ENCODE measurements at places on chromosomes 4 and X. TPM values are rescaled to one million over a fixed set of nuclear protein-coding genes. Genes with fewer than 3 reads are reported as not detected.

DNA sequence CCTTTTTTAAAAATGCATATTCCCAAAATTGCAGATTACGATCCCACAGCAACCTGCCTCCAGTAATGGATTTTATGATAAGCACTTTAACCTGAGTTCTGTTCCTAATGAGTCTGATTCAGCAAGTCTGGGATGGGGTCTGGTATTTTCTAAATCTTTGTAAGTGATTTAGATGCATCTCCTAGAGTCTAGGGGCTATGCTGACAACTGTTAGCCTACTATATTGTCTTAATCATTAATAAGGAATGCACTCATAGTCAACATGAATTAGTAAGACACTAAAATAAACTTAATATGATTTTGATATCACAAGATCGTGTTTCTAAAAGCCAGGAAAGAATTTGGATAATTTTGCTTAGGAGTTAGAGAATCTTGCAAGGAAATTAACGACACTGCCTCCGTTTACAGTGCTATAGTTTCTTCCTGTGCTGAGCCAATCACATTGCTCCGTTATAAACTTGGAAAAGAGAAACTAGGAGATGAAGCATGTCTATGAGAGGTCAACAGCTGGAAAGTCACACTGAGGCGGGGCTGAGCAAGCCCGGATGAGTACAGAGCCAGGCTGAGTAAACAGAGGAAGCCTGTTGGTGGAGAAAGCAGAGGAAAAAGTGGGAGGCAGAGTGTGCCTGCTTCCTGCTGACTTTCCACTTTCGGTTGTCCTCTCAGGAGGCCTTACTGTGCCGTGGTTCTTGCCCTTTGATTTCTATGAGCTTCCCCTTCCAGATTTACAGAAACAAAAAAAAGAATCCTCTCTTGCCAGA is 5.4 kb downstream of the SCARB2 start:
- DNase-seq = no peak

- no peak for DNase-seq
Measured at GRCh38 chrX:79604364-79604763, 237.2 kb upstream of the ITM2A start.

DNA sequence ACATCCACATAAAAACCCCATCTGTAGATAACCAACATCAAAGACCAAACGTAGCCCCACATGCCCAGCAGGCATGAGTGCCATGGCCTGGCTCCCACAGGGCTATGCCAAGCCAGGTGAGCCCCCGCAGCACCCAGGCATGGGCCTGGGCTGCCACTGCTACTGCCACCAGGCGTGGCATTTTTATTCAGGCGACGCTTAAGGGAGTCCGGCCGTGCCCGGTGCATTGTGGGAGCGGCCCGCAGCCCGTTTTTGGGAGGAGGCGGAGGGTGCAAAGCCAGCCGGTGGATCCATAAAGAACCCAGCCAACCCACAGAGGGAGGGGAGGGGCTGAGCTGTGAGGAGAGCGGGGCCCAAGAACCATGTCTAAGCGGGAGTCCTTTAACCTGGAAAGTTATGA is 205.9 kb downstream of the CHIC1 start:
- no peak for DNase-seq

DNA sequence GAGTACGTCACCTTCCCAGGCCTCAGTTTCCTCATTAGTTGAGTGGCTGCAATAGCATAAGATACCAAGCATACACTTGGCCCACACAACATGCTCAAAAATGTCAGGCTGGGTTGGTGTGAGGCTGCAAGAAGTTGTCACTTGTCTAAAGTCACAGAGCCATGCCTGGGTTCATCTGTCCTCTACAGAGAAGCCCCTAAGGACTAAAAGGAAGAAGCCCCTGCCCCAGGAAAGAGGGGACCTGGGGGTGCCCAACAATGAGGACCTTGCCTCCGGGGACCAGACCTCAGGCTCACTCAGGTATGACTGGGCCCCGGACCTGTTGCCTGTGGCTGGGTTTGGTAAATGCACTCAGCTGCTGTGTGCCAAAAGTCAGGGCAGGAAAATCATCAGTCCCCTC is 82.7 kb downstream of the CRMP1 start:
- DNase-seq = no peak

DNA sequence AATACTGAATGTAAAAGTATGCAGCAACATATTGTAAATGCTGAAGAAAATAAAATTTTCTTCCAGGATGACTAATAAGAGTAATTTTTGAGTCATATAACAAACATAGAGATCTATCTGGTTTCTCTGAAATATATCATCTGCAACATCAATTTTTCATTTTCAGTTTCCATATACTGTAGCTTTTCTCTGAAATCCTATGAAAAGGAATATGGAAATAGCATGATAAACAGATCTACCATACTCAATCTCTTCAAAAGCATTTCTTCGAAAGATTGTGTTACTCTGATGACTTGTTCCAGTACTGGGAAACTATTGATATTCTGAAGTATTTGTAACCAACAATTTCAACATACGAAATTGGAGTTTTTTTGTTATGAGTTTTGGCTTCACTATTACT is 1156.7 kb downstream of the FAM133A start:
- DNase-seq = no peak

DNA sequence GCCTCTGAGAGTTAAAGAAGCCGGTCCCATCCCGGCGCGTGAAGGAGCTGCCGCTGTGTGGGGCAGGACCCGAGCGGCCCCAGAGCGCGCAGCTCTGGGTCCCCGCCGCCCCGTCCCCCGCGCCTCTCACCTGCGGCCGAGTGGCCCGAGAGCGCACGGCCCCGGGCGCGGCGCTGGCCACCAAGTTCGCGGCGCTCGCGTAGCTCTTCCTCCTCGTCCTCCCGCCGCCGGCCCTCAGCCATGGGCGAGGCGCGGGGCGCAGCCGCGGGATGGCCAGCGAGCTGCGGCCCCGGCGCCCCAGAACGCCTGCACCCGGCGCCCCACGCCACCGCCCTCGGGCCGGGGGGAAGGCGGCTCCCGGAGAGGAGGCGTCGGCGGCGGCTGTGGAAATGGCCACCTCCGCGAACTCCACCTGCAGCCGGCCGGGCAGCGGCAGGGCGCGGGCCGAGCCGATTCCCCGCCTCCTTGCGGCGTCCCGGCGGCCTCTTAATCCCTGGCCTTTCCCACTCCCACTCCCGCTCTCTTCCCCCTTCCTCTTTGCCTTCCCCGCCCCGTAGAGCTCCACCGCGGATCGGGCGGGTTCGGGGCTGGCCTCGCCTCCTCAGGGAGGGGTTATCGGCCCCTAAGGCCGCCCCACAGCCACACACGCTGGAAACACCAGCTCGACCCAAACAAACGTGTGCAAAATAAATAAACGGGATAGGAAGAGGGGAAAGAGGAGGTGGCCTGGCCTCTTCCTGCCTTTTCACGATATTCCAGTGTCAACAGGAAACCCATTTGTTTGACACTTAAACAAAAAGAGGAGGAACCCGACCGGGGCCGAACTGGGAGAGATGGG is at the start of gene SH3D19:
Gene SH3D19 (minus strand): TSS at position 495 of the 838 bp plus-strand sequence. CDS start 253 bp downstream, at position 242.
- DNase-seq = no peak

DNA sequence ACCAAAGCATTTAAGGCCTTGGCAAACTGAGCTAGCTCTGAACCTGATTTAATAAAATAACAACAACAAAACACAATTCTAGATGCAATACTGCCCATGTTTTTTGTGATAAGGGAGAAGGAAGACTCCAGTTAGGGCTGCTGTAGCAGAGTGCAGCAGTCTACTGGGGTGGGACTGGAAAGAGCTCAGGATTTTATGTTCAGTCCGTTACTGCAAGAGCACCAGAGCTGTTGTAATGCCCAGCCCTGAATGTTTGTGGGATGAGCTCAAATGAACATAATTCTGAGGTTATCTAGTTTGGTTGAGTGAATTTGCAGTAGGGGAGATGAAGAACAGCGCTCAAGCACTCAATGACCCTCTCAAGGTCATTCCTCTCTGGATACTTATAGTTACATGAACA is 743.8 kb downstream of the FAT4 start:
- no peak for DNase-seq

DNA sequence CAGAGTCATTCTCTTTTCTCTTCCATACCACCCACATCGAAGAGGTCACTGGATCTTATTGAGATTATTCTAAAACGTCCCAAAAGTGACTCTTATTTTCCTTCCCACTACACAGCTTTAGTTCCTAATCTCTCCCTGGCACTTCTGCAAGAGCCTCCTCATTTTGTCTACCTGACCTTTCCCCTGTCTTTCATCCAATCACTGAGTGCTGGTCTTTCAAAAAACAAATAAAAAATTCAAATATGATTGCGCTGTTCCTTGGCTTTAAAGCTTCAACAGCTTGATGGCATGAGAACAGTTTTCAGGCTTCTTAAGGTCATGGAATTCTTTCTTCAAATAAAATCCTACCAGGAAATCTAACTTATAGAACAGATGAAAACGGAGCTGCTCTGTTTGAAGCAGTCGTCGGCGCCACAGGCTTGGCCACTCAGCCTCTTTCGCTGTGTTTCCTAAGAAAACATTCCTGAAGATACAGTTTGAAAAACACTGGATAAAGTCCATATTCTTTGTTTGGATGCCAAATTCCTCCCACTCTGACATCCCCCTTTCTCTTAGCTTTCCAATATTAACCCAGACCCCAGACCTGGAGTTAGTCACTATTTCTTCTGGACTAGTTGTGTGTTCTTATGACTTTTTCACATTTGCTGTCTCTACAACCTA is 12.5 kb downstream of the SYTL5 start:
- no peak for DNase-seq

GRCh38 chr4:116736756-116737155 is 348.6 kb downstream of the TRAM1L1 start:
- no peak for DNase-seq

DNA sequence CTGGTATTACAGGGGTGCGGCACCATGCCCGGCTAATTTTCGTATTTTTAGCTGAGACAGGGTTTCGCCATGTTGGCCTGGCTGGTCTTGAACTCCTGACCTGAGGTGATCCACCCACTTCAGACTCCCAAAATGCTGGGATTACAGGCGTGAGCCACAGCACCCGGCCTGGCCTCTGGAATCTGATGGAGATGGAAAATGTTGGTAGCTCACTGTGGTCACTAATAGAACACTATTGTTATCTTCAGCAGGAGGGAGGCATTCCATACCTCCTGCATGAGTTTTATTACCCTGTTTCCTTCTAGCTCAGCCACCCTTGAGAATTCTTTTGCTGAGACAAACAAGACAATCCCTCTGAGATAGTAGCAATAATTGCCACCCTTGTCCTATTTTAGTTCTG is 105.0 kb downstream of the SHROOM3 start:
- no peak for DNase-seq

LANCL3 gene
- total RNA-seq = 0.35 TPM

STK32B gene
- not detected for total RNA-seq

MAGEE1 gene
- 5.9 TPM for total RNA-seq

VCX2 gene
- not detected for total RNA-seq

VCX3A gene
- total RNA-seq = not detected

ZNF630 gene
- total RNA-seq = 1.5 TPM

ARFIP1 gene
- total RNA-seq = 7.5 TPM
